ENCODE measurements at places on chromosomes 12 and 14.
A peak's percentile ranks its signal among the peaks of the same experiment; 100 is the strongest.

- peaks cover 60% of the 10 kb centered on the region for H3K27me3 ChIP-seq
- H3K27ac ChIP-seq = no peak overlapping the region
- no peaks in the 10 kb centered on the region for H3K4me1 ChIP-seq
- no peak overlapping the region for H3K4me3 ChIP-seq
Observed at GRCh38 chr12:54128416-54128815, 60.4 kb downstream of the SMUG1 start.

GRCh38 chr14:91985521-91986255 lies 38.2 kb upstream of the FBLN5 start:
- H3K4me1 ChIP-seq = peaks cover 4% of the 10 kb centered on the region
- peaks cover 12% of the 10 kb centered on the region for H3K36me3 ChIP-seq
- no peak overlapping the region for H3K4me3 ChIP-seq
- no peak overlapping the region for H3K27ac ChIP-seq
- DNase-seq = peak; percentile 17

DNA sequence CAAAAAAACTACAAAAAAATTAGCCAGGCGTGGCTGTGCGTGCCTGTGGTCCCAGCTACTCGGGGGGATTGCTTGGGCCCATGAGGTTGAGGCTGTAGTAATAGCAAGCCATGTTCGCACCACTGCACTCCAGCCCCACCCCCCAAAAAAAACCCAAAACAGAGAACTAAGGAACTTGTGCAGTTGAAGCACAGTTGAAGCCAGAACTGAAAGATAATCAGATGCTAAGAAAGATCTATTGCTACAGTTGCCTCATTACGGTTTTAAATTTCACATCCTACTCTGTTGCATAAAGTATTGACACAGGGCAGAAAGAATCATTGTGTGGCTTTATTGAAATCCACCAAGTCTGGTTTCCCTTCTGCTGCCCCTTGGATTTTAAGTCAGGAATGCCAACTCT lies 3.8 kb downstream of the CS start:
- H3K27me3 ChIP-seq = no peaks in the 10 kb centered on the region
- H3K4me3 ChIP-seq = no peak overlapping the region
- H3K27ac ChIP-seq = no peak overlapping the region
- peaks cover 9% of the 10 kb centered on the region for H3K4me1 ChIP-seq
- peaks cover 14% of the 10 kb centered on the region for H3K36me3 ChIP-seq

GRCh38 chr12:509500-509899 lies 49.8 kb downstream of the B4GALNT3 start:
- no peak overlapping the region for H3K4me3 ChIP-seq
- peak; percentile 29 for DNase-seq
- no peaks in the 10 kb centered on the region for H3K36me3 ChIP-seq
- H3K4me1 ChIP-seq = no peaks in the 10 kb centered on the region

- H3K36me3 ChIP-seq = no peaks in the 10 kb centered on the region
- no peaks in the 10 kb centered on the region for H3K4me1 ChIP-seq
- H3K27ac ChIP-seq = no peak overlapping the region
Observed at GRCh38 chr12:3380200-3381043, 110.6 kb upstream of the PRMT8 start.
